Activated CD4-positive, alpha-beta T cell treated with anti-CD3 and anti-CD28 coated beads for 48 hours (primary cell): ENCODE measurements at places on chromosomes 13 and 19.

DNA sequence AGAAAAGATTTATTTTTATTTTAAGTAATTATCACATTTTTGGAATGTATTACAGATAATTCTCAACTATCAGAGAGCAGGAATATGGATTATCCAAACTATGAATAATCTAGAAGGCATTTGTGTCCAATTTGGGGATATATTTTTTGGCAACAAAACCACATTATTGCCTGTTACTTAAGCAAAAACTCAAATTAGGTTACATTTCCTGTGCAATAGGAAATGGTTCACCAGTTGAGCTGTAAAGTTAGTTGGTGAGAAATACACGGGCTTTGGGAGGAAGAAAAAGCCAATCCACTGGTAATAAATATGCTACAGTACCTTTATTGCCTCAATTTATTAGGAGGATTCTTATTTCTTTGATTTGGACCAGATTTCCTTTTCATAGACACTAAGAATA, 1075.2 kb downstream of the PCDH9 start:
- DNase-seq = no peak

DNA sequence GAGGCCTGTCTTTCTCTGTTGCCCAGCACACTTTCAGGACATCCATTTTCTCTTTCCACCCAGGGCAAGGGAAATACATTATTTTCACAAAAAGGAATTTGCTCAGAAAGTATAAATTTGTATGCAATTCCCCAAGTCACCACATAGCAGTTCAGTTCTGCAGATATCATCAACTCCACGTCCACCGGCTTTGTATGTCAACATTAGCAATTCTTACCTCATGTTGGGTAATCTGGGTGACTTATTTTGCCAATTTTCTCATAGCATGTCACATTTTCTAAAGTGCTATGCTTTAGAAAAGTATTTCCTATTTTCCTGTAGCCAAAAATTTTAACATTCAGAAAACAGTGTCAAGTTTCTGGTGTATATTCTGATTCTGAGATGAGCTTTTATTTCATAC, 501.8 kb downstream of the EFNB2 start:
- DNase-seq = no peak

- no peak for DNase-seq
Measured at GRCh38 chr19:51462681-51463080, 4.4 kb upstream of the SIGLEC8 start.

- no peak for DNase-seq
Measured at GRCh38 chr13:51258612-51259548, 36.7 kb downstream of the FAM124A start.

DNA sequence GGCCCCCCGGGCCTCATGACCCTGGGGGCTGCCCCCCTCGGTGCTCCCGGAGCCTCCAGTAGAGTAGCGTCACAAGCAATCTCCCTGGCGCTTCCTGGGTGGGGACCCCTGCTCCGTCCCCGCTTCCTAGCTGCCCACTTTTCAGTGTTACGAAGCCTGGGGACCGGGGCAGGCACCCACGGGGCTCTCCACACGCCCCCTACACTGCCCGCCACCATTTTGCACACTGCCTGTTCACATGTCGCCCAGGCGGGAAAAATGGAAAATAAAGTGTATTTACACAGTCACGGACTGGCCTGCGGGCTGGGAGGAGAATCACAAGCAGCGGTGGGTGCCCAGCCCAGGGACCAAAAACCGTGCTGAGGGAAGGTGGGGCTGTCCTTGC, 9.5 kb downstream of the PRR36 start:
- no peak for DNase-seq

- DNase-seq = no peak
Measured at GRCh38 chr13:113105921-113106452, 396 bp downstream of the F7 start.

GRCh38 chr13:37984357-37984756, 114.8 kb upstream of the TRPC4 start:
- no peak for DNase-seq
